ENCODE measurements at places on chromosomes 1 and 21. TPM values are rescaled to one million over a fixed set of nuclear protein-coding genes. Genes with fewer than 3 reads are reported as not detected.

The LAPTM5 gene
- total RNA-seq = 584 TPM

GRCh38 chr21:45404730-45405270 lies at the start of gene COL18A1:
COL18A1 (plus strand) TSS chr21:45405165; CDS start chr21:45405231, 66 bp downstream.
- DNase-seq = peak; percentile 30

The NES gene
- not detected for total RNA-seq

DNA sequence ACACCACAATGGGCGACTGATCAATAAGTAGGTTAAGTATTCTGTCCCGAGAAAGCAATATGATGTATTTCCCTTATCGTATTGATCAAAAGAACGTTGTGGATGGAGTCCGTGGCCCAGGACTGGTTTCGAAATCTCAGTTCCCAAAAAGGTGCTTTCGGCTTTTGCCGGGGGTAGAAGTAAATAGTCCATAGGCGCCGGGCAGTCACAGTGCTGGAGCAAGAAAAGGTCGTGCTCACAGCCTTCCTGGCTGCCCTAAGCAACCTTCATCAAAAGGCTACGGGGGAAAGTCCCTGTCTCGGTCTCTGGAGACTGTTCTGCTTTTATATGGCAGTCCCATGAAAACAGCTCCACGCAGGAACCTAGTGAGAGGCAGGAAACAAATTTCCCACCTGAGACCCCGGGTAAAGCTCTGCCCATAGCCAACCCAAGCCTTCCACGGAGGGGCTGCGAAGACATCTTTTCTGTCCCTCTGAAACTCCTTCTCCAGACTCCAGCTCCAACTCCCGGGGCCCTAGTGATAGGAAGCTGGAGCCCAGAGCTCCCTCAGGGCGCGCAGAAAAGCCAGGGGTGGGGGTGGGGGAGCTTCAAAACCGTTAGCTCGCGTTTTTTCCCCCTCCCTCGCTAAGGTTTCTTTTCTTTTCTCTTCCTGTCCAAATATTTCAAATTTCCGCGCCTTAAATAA lies 7.0 kb downstream of the CDKN2C start:
- DNase-seq = peak; percentile 12

DNA sequence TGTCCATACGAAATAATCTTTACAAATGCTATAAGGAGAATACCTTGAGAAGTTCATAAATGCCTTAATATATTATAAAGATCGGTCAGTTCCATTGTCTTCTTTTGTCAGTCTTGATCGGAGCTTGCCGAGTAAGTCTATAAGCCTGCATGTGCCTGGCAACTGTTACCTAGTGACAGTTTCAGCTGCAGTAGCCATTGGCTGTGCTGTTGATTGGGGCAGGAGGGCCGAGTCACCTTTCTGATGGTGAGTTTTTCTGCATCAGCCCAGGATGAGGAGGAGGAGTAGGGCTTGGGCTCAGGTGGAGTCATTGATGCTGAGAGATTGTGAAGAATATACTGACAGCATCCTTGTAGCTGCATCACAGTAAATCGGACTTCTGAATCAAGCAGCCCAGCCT lies 1.9 kb upstream of the GPR52 start:
- DNase-seq = no peak
